ENCODE measurements at places on chromosomes 3 and 15. TPM values are rescaled to one million over a fixed set of nuclear protein-coding genes. Genes with fewer than 3 reads are reported as not detected.

DNA sequence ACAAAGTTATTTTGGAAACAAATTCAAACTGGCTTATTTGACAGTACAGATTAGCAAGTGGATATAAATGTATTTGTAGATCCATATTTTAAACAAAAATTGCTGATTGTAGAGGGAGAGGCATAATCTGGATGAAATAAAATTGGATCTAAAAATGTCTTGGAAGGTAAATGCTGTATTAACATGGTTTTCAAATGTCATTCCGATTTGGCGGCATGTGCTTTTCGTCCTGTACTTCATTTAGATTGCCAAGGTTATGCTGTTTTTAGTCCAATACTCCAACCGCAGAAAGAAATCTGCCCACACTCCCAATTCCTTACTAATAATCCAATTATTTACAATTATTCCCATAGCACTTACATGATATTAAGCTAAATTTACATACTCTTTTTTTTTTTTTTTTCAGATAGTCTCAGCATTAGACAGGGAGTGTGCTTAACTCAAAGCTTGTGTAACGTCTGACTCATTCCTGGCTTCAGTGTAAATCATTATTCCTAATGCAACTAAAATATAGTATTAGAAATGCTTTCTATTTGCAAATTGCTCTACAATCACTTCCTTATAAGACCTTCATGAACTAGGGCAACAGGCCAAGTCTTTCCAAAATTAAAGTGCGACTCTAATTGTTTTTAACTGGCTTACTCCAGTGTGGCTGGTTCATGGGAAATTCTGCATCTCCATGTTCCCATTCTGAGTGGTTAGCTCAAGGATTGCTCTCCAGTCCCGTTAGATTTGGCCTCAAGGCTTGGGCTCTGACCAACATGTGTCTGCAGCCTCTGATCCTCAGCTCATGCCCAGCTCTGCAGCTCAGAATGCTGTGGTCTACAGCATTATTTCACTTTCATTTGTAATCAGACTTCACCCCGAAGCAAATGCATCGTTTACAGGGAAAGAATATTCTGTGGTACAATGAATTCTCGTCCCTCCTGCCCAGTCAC lies 103.9 kb downstream of the FBN1 start:
- no peak for DNase-seq

GRCh38 chr3:46931631-46932331 lies 44.8 kb downstream of the CCDC12 start:
- DNase-seq, result peak; percentile 83

DNA sequence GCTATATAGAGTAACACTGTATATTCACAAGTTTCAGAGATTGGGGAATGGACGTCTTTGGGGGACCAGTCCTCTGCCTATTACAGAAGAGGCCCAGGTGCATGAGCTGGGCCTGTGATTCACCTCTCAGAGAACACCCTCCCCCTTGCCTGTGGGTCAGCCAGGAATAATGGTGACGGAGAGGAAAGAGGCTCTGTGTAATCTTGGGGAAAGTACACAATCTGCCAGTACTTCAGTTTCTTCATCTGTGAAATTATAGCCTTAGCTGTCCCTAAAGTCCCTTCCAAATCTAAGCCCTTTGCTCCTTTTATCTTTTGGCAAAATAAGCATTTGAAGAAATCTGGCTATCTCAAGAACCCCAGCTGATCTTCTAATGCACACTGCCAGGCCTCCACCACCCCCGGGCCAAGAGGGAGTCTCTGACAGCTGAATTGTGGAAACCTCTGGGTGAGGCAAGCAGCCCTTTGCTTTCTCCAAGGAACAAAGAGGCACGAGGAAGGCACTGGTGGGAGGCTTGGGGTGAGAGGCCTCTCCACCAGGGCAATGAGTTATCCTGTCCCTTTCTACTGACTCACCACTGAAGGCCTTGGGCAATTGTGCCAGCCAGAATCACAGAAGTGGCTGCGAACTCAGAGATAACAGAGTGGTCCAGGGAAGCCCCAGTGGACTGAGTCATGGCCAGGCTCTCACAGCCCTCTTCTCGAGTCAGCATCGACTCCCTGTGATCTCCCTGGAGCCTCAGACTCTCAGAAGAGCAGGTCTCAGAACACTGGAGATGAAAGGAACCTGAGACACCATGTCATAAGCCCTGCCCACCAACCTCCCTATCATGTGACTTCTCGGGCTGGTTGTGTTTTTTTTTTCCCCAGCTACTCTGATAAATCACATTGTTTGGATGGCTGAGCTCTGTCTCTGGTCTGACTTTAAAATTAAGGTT lies 31.8 kb downstream of the CCNL1 start:
- DNase-seq, result no peak

DNA sequence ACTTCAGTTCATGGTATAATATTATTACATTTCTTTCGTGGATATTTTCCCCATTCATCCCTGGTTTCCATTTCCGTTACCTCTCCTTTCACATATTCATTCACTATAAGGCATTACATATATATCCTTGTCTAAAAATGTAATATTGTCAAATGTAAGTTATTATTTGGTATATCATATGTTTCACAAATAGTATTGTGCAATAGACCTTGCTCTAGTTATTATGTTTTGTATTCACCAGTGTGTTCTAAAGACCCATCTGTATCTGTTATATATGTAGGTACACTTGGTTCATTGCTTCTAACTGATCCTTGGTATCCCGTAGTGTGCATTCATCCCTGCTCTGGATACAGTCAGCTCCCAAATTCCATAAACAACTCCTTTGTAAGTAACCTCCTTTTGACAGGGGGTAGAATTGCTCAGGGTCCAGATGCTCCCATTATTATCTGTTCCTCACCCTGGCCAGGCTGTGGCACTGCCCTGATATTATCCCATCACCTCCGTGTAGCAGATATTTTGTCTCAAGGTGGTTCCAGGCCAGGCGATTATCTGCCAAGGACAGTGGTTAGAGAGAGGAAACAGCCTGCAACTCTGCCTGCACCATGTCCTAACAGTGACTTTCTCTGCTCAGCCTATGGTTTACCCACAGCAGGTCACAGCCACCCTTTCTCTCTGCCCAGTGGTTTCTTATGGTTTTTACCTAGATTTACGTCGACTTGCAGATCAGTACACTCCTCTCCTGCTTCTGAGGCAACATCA lies 29.2 kb downstream of the PAQR9 start:
- DNase-seq, result no peak

DNA sequence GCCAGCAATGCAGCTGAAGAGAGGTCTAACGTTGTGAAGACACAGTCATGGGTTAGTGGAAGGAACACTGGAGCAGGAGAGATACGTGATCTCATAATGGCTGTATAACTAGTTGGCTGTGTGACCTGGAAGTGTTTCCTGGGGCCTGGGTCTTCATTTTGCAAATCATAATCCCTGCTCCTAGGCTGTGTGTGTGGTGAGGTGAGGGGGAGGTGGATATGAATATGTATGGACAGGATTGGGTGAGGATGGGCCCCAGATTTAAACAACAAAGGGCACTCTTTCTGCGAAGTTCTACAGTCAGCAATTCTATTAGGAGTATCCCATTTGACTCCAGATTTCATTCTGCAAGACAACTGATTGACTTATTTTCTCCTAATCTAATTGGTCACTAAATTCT lies 41.3 kb downstream of the ANKRD28 start:
- no peak for DNase-seq

DNA sequence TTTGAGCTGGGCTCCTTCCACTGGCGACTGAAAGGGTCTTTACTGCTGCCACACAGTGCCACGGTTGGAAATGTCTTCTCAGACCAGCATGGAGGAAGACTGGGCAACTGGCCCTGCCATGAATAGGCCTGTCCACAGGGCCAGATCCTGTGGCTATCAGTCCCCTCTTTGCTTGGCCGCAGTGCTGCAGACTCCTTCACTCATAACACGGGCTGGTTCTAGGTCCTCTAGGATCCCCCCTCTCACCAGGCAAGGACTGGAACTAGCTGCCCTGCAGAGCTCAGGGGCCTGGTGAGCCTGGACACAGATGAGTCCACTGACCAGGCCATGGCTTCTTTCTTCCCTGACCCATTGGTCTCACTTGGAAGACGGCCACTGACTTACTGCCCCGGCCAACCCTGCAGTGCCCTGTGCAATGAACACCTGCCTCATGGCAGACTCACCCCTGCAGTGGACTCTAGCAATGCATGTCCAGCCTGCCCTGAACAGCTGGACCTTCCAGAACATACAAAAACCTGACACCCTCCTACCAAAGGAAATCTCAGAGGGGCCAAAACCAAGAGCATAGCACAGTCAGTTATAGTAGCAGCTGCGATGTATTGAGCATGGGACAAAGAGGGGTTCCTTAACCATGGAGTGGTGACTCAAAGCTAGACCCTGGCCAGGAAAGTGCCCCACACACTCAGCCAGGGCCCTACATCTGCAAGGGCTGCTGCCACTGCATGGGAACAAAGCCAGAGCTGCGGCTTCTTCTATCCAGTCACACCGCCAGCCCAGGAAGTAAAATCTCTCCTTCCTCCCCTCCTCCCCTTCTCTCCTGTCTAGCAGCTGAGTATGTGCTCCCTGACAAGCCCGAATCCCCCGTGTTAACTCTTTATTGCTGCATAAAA lies 72.1 kb upstream of the ITGA11 start:
- peak; percentile 12 for DNase-seq

The GOLGA8N gene
- total RNA-seq, result 29.0 TPM

The DNASE1L3 gene
- 0.59 TPM for total RNA-seq

- DNase-seq, result no peak
Observed at GRCh38 chr3:18890449-18890848, 257.9 kb upstream of the KCNH8 start.

The CPNE9 gene
- not detected for total RNA-seq

The TNNC1 gene
- total RNA-seq, result 124 TPM

- peak; percentile 82 for DNase-seq
Observed at GRCh38 chr3:126999383-126999782, 16.5 kb downstream of the PLXNA1 start.

- peak; percentile 9 for DNase-seq
Observed at GRCh38 chr15:92610101-92610520, 45.5 kb downstream of the FAM174B start.

GRCh38 chr3:15074500-15074899 lies 9.4 kb upstream of the MRPS25 start:
- no peak for DNase-seq

- no peak for DNase-seq
Observed at GRCh38 chr3:7512048-7512447, 651.1 kb downstream of the GRM7 start.

The TEX264 gene
- total RNA-seq, result 54.7 TPM

The DNAH12 gene
- 22.0 TPM for total RNA-seq

The MORC1 gene
- total RNA-seq, result not detected

GRCh38 chr3:168427835-168428475 lies 332.2 kb upstream of the GOLIM4 start:
- DNase-seq, result no peak

The LSM3 gene
- 2.6 TPM for total RNA-seq

DNA sequence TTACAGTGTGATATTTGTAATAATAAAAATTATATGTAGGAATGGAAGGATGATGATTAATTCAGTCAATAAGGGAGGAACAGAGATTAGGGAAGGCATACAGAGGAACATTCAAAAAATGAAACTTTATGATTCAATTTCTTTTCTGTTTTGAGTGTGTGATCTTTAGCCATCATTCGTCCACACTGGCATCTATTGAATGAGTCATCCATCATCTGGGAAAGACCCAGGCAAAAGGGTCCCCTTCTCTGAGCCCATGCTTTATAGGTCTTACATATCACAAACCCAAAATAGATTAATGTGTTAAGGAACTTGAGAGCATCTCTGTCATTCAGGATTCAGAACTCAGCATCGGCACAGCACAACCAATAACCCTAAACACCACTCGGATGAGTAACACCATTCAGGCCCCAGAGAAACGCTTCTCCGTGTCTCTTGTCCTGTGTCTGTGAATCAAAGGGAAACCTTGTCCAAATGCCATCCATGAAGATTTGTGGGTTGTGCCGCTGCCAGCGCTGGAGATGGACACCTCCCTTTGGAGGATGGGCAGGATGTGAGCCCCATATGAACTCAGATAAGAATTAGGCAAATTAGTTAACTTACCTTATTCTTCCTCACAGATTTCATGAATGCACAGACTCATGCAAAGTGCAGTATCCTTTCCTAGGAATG lies 21.7 kb upstream of the TPM1 start:
- DNase-seq, result no peak

DNA sequence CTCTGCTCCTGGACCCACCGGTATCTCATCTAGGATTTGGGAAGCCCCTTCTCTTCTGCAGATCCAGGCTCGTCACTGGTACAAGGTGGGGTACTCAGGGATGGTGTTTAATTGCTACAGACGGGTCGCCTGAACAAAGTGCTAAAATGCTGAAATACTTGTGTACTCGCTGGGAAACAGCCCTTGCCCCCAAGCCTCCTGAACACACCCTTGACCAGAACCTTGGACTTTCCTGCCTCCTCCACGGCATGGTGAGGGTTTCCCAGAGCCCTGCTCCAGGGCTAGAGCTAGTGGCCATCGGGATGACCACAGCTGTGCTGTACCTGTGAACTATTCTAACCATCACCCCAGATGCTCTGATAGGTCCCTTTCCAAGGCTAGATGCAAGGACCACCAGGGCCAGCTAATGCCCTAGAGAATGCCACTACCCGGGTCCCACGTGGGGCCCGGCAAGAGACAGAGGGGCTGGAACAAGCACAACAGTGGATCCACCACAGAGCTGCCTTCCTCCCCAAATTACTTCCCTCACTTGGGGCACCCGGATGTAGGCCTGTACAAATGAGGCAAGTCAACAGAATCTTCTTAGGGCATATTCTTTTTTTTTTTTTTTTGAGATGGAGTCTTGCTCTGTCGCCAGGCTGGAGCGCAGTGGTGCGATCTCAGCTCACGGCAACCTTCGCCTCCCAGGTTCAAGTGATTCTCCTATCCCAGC lies 267.3 kb downstream of the FOXP1 start:
- no peak for DNase-seq

The PRSS50 gene
- total RNA-seq, result 0.46 TPM

DNA sequence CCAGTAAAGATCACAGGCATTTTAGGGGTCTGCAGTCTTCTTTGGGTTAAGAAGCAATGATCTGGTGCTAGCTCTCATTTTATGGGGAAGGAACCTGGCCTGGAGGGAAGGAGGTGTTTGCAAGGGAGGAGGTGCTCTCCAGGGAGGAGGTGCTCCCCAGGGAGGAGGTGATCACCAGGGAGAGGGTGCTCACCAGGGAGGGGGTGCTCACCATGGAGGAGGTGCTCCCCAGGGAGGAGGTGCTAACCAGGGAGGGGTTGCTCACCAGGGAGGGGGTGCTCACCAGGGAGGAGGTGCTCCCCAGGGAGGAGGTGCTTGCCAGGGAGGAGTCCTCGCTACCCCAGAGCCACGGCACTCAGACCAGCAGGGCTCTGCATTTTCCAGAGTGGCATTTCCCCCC lies 115.7 kb downstream of the TLE3 start:
- DNase-seq, result no peak

GRCh38 chr15:56346414-56346813 lies 18.8 kb upstream of the TEX9 start:
- no peak for DNase-seq

Data from upper lobe of left lung (tissue), 6 donors.